Cardiac muscle cell (in vitro differentiated cells and primary cell): ENCODE measurements at places on chromosomes 6 and 20. TPM values are rescaled to one million over a fixed set of nuclear protein-coding genes. Genes with fewer than 3 reads are reported as not detected.

The PLA2G7 gene
- not detected in 2 replicates for polyA plus RNA-seq

The RIPOR2 gene
- 2.2 and 4.4 TPM in 2 replicates for polyA plus RNA-seq

The IMPG1 gene
- 0.84 TPM in 1 of 2 replicates, not detected in the other for polyA plus RNA-seq

The SLC44A4 gene
- polyA plus RNA-seq: 0.60 TPM in 1 of 2 replicates, not detected in the other

The NTSR1 gene
- polyA plus RNA-seq: 0.34 TPM in 1 of 2 replicates, not detected in the other

The MLN gene
- 0.55 TPM in 1 of 2 replicates, not detected in the other for polyA plus RNA-seq

The PSORS1C1 gene
- not detected in 2 replicates for polyA plus RNA-seq

The ZNF165 gene
- 1.8 and 1.9 TPM in 2 replicates for polyA plus RNA-seq

The ADGRG6 gene
- polyA plus RNA-seq: 2.4 and 3.7 TPM in 2 replicates

The OPRM1 gene
- not detected in 2 replicates for polyA plus RNA-seq

The MRPS18B gene
- polyA plus RNA-seq: 107 and 120 TPM in 2 replicates

The CDH4 gene
- 0.43 and 2.4 TPM in 2 replicates for polyA plus RNA-seq

The IPCEF1 gene
- not detected in 2 replicates for polyA plus RNA-seq

The UTRN gene
- polyA plus RNA-seq: 44.5 and 49.4 TPM in 2 replicates

The JAG1 gene
- 18.3 and 21.3 TPM in 2 replicates for polyA plus RNA-seq

The SLC17A1 gene
- not detected in 2 replicates for polyA plus RNA-seq

The RNF182 gene
- 0.45 and 1.1 TPM in 2 replicates for polyA plus RNA-seq

The GJA10 gene
- polyA plus RNA-seq: not detected in 2 replicates

The PBOV1 gene
- not detected in 2 replicates for polyA plus RNA-seq

The FOXF2 gene
- 0.16 TPM in 2 replicates for polyA plus RNA-seq

The HLA-G gene
- polyA plus RNA-seq: 0.12 and 0.16 TPM in 2 replicates

The SLC35D3 gene
- polyA plus RNA-seq: 1.3 and 3.8 TPM in 2 replicates

The COL20A1 gene
- polyA plus RNA-seq: 1.4 TPM in 1 of 2 replicates, not detected in the other

The CST4 gene
- polyA plus RNA-seq: not detected in 2 replicates

The HLA-DOA gene
- polyA plus RNA-seq: 0.57 TPM in 1 of 2 replicates, not detected in the other

The CTCFL gene
- polyA plus RNA-seq: 0.09 TPM in 1 of 2 replicates, not detected in the other

The GPR6 gene
- polyA plus RNA-seq: not detected in 2 replicates

The SLC22A3 gene
- polyA plus RNA-seq: not detected in 2 replicates

The TRIM10 gene
- polyA plus RNA-seq: not detected in 2 replicates

The CFAP206 gene
- polyA plus RNA-seq: 0.40 TPM in 1 of 2 replicates, not detected in the other

The IYD gene
- not detected in 2 replicates for polyA plus RNA-seq

The TDP2 gene
- polyA plus RNA-seq: 59.0 and 68.7 TPM in 2 replicates

The MTFR2 gene
- polyA plus RNA-seq: 2.0 and 2.5 TPM in 2 replicates
